Fibroblast of lung (primary cell): ENCODE measurements at places on chromosomes 16 and 17.

DNA sequence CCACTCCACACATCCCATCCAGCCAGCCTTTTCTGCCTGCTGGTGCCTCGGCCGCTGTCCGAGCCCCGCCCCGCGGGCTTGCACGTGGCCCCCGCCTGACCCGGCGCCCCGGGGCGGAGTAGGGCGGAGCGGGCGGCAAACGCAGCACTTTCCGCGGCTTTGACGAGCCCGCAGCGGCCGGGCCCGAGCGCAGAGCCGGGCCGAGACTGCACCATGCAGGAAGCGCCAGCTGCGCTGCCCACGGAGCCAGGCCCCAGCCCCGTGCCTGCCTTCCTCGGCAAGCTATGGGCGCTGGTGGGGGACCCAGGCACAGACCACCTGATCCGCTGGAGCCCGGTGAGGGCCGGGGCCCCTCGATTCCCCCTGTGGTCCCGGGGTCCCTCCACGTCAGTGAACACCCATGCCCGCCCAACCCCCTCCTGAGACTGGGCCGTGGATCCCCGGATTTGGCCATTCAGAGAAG is at the start of gene HSF4:
HSF4 (plus strand) TSS at position 147 of the 463 bp plus-strand sequence; CDS start at position 214, 67 bp downstream.
- no peak for DNase-seq

DNA sequence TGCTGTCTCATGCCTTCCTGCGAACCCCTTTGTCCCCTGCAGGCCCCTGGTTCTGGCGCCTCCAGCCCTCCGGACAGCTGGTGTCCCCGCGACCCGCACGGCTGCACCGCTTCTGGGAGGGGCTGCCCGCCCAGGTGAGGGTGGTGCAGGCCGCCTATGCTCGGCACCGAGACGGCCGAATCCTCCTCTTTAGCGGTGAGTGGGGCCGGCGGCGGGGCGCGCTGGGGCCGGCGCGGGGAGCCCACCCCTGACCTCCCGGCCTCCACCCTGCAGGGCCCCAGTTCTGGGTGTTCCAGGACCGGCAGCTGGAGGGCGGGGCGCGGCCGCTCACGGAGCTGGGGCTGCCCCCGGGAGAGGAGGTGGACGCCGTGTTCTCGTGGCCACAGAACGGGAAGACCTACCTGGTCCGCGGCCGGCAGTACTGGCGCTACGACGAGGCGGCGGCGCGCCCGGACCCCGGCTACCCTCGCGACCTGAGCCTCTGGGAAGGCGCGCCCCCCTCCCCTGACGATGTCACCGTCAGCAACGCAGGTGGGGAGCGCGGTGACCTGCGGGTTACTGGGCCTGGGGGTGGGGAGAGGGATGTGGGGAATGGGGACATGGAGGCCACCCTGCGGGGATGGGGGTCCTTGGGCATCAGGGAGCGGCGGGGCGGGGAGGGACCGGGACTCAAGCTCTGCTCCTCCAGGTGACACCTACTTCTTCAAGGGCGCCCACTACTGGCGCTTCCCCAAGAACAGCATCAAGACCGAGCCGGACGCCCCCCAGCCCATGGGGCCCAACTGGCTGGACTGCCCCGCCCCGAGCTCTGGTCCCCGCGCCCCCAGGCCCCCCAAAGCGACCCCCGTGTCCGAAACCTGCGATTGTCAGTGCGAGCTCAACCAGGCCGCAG is 7.1 kb upstream of the IL32 start:
- DNase-seq: no peak

- peak; percentile 66 for DNase-seq
Measured at GRCh38 chr16:86516623-86517003, 6.3 kb downstream of the FOXF1 start.

DNA sequence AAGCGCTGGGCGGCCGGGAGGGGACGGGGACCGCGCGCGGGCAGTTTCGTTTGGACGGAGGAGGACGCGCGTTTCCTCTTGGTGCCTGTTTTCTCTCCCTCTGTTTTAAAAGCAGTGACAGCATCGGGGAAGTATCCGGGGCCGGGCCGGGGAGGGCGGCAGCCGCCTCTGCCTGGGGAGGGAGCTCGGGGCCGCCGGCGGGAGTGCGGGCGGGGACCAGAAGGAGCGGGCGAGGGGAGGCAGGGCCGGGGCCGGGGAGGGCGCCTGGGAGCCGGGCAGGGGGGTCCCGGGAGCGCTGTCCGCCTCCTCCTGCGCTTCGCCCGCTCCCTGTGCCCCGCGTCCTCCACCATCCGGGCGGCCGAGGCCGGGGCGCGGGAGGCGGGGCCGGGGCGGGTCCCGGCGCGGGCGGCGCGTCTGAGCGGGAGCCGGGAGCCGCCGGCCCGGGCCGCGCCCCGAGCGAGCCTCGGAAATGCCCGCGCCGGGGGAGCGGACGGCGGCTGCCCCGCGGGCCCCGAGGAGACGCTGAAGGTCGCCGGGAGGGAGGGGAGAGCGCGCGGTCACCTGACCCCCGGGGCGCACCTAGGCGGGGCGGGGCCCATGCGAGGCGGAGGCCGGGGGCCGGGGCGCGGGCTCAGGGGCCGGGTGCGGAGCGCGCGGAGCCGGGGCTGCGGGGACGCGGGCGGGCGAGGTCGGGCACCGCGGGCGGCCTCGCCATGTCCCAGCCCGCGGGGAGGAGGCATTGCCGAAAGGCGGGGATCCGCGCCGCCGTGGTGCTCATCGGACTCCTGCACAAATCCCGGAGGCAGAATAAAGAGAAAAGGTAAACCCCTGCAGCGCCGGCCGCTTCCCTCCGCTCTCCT is 57.3 kb downstream of the RAP1GAP2 start:
- peak; percentile 40 for DNase-seq

DNA sequence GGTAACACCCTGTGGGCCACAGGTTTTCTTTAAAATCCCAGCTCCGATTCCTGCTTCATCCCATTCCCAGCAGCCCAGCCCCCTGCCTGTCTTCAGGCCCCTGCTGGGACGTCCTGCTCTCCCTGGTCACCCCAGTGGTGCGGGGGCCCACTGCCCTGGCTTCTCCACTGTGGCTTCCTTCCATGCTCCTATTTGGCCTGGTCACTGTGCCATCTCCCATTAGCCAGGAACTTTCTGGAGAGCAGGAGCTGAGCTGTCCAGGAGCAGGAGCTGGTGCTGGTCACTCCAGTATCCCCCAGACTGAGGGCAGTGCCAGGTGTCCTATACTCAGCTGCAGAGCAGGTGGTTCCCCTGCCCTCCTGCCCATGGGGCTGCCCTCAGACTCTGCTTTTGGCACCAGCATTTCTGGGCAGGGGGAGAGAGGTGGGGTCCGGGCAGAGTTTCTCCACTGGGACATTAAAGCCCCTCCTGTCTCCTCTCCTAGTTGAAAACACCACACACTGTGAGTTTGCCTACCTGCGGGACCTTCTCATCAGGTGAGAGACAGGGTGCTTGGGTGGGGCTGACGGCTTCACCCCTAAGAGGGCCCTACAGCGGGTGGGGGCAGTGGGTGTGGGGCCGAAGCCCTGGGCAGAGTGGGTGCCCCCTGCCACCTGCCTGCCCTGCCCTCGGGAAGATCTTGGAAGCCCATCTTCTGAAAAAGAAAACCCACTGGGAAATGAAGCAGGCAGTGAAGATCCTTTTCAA is 356.2 kb downstream of the SEC14L1 start:
- no peak for DNase-seq
